Epithelial cell of umbilical artery (primary cell): ENCODE measurements at places on chromosomes 2 and 18. TPM values are rescaled to one million over a fixed set of nuclear protein-coding genes. Genes with fewer than 3 reads are reported as not detected.

The ADCY3 gene
- 13.6 and 18.4 TPM in 2 replicates for total RNA-seq

The CHRND gene
- not detected in 2 replicates for total RNA-seq

The CYRIA gene
- total RNA-seq, result 26.3 and 29.2 TPM in 2 replicates

The FHOD3 gene
- total RNA-seq, result 0.32 and 0.61 TPM in 2 replicates

The LYG2 gene
- total RNA-seq, result not detected in 2 replicates

The KCNS3 gene
- total RNA-seq, result 0.97 and 1.8 TPM in 2 replicates

The NEUROD1 gene
- not detected in 2 replicates for total RNA-seq

The ALPP gene
- total RNA-seq, result not detected in 2 replicates

The ARHGAP15 gene
- not detected in 2 replicates for total RNA-seq

The PROKR1 gene
- total RNA-seq, result not detected in 2 replicates

The STRADB gene
- 17.5 and 30.1 TPM in 2 replicates for total RNA-seq

The OTOS gene
- not detected in 2 replicates for total RNA-seq

The LRATD1 gene
- total RNA-seq, result under 0.01 TPM in 1 of 2 replicates, not detected in the other

The NT5DC4 gene
- total RNA-seq, result not detected in 2 replicates

The FAM124B gene
- 134 and 155 TPM in 2 replicates for total RNA-seq

The CCDC74A gene
- 2.7 and 4.9 TPM in 2 replicates for total RNA-seq

The REG1B gene
- not detected in 2 replicates for total RNA-seq

The SOX11 gene
- under 0.01 TPM in 2 replicates for total RNA-seq

The DPP4 gene
- 22.7 and 69.3 TPM in 2 replicates for total RNA-seq

The KLHL41 gene
- under 0.01 and 0.15 TPM in 2 replicates for total RNA-seq
